Activated CD4-positive, alpha-beta memory T cell treated with anti-CD3 and anti-CD28 coated beads for 36 hours (primary cell): ENCODE measurements at places on chromosomes 1 and 21.

GRCh38 chr1:217462159-217462558 is 168.7 kb downstream of the GPATCH2 start:
- no peak for DNase-seq

GRCh38 chr1:118123116-118123839 is 61.8 kb downstream of the SPAG17 start:
- DNase-seq, result no peak

GRCh38 chr1:44806704-44807363 is at the start of gene DYNLT4:
Gene DYNLT4, minus strand, starts transcription at chr1:44807351. Its CDS starts 683 bp downstream, at chr1:44806668.
- DNase-seq, result no peak

DNA sequence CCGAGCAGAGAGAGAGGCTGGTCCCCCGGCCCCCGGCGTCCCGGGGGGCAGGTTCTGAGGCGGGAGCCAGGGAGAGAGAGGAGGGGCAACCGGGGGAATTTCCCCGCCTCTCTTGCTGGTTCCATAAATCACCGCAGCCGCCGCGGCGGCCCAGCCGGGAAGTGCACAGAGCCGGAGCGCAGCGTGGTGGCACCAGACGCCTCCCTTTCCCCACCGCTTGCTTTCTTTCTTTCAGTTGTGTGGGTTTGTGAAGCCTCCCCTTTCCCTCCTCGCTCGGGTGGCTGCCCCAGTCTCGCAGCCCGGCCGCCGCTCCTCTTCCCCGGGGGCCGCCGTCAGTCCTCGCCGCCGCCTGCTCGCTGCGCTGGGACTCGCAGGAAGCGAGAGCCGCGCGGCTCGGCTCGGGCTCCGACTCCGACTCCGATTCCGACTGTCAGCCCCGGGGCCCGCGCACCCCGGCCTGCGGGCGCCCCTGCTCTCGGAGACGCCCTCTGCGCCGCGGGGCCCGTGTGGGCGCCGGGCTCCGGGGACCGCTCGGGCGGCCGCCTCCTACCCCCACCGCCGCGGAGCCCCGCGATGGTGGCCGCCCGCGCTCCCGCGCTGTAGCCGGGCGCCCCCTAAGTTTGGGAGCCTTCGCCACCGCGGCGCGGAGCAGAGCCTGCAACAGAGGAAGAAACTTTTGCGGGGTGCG is at the start of gene CACHD1:
TSS of gene CACHD1 (plus strand) at position 153 of the 688 bp plus-strand sequence. CDS start 616 bp downstream, outside the sequence.
- DNase-seq, result peak; percentile 77

- no peak for DNase-seq
Measured at GRCh38 chr1:157189986-157190982, 52.1 kb upstream of the ETV3 start.

GRCh38 chr1:226649780-226650179 is 89.3 kb downstream of the ITPKB start:
- DNase-seq, result peak; percentile 60

- DNase-seq, result no peak
Measured at GRCh38 chr21:44357064-44357837, 3.8 kb downstream of the TRPM2 start.

GRCh38 chr1:199995096-199995685 is 32.3 kb upstream of the NR5A2 start:
- DNase-seq, result no peak

- DNase-seq, result no peak
Measured at GRCh38 chr1:206495493-206496046, 11.8 kb upstream of the RASSF5 start.

GRCh38 chr1:77060000-77060399 is 159.2 kb downstream of the PIGK start:
- DNase-seq, result no peak

- DNase-seq, result no peak
Measured at GRCh38 chr1:203769505-203770343, 4.7 kb downstream of the LAX1 start.

DNA sequence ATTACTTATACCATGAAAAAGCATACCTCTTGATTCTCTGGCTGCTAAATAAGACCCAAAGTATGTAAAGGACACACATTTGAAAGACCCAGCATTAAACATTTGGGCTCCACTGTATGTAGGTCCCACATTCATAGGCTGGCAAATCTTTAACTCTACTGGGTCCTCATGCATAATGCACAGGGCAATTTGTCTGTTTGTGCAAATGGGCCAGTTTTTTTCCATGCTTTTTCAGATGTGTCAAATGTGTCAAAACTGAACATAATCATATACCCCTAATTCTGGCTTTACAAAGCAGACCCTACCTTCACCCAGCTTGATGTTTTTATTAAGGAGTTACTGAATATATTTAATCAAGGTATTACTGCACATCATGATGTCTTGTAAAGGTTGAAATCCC is 63.7 kb downstream of the RERE start:
- no peak for DNase-seq

GRCh38 chr1:61109158-61109557 is 26.8 kb downstream of the NFIA start:
- no peak for DNase-seq

DNA sequence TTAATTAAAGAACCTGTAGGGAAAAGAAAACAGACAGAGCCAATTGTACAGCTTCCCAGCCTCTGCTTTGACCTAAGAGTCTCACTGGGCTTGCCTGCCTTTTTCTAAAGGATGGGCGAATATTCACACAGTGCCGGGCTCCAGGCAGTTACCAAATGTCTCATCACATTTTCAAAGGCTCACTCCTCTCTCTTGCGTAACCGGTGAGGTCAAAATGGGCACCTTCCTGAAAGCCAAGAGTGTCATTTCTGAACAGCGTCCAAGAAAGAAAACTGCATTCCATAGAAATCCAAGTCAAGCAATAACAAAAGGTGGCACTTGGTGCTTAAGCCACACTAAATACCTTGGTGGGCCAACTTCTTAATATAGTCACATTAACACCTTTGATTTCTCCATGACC is 710 bp upstream of the PALMD start:
- no peak for DNase-seq
